Activated CD4-positive, alpha-beta T cell treated with anti-CD3 and anti-CD28 coated beads for 4 hours (primary cell): ENCODE measurements at places on chromosomes 3 and 15.

DNA sequence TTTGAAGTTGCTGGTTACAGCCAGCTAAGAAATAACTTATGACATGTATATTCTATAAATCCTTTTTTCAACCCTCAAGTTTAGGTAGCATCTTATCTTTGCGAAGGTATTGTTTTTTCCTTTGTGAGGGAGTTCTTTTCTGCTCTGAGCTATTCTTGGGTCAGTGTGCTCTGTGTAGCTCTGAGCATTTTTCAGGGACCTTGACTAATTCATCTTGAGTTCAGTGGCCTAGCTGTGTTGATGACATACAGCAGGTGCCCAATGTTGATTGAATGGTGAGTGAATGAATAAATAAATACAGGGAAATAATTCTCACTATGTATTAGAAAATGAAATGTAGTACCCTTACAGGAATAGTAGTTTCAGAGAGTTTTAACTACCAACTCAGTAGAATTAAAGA is 335.3 kb downstream of the IL20RB start:
- no peak for DNase-seq

GRCh38 chr3:197802779-197803459 is 11.9 kb downstream of the LRCH3 start:
- DNase-seq: no peak

DNA sequence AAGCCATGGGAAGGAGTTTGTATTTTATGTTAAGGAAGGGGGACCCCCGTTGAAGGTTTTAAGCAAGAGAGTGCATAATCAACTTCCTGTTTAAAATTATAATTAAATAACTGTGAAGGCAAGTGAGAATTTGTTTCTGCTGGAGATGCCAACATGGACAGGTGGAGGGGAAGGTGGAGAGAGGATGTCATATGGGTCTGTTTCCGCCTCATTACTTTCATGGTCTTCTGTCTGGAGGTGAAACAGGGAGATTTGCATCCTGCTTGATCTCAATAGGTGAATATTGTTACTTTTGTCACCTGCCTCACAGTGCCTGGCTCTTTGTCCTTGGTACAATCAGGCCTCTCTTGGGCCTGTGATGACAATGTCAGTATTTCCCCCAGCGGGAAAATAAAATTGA is 300.6 kb upstream of the LMCD1 start:
- no peak for DNase-seq

GRCh38 chr3:48762816-48763215 is 45.8 kb upstream of the IP6K2 start:
- DNase-seq: no peak

GRCh38 chr3:156131799-156132198 is 11.4 kb downstream of the KCNAB1 start:
- DNase-seq: no peak

DNA sequence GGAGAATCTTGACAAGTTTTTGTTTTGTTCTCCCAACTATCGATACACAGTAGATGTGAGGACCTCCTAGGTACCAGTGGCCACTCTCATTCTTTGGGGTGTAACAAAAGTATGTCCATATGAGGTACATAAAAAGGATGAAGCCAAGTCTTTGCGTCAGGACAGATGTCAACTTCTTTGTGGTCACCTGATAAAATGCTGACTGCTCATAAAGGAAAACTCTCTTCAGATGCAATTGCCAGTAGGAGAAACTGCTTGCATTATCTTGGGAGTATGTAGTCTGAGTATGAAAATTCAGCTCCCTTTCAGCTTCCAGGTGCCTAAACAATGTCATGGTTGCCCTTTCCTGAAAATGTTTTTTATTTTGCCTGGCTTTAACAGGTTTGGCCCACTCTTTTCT is 123.8 kb upstream of the GOLIM4 start:
- DNase-seq: no peak

DNA sequence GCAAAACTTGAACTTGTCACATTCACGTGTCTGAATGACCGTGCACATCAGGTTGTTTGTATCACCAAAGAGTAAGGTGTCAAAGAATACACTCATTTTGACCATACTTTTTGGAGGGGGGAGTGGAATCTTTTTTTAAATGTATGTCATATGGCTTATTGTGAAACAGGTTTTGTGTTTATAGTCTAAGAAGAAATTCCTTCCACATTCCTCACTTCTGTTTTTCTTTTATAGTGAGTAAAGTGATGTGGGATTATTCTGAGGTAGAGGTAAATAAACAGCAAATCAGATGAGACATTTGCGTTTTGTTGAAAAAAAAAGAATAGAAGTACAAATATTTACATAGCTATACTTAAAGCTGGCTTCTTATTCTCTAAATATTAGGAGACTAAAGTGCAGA is 33.0 kb downstream of the SRP14 start:
- DNase-seq: no peak

GRCh38 chr3:122936986-122937385 is 90.6 kb downstream of the SEMA5B start:
- no peak for DNase-seq

- peak; percentile 21 for DNase-seq
Observed at GRCh38 chr3:112629425-112629824, 11.5 kb downstream of the CCDC80 start.

- peak; percentile 14 for DNase-seq
Observed at GRCh38 chr3:58333206-58334012, 717 bp downstream of the PXK start.

DNA sequence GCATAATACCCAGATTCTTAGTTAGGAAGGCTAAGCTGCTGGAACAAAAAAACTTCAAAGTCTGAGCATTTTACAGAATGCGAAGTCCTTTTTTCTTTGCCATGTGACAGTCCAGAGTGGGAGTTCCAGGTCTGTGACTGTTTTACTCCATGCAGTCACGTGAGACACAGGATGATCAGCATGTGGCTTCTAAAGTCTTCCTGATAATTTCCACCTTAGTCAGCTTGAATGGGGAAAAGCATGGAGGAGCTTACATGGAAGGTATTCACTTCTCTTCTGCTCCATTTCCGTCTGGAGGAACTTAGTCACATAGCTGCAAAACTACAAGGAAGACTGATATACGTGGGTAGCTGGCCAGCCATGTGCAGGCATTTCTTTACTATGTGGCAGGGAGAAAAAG is 1.7 kb downstream of the SNTN start:
- DNase-seq: no peak

- DNase-seq: no peak
Observed at GRCh38 chr15:94233441-94233840, 2.1 kb downstream of the MCTP2 start.

DNA sequence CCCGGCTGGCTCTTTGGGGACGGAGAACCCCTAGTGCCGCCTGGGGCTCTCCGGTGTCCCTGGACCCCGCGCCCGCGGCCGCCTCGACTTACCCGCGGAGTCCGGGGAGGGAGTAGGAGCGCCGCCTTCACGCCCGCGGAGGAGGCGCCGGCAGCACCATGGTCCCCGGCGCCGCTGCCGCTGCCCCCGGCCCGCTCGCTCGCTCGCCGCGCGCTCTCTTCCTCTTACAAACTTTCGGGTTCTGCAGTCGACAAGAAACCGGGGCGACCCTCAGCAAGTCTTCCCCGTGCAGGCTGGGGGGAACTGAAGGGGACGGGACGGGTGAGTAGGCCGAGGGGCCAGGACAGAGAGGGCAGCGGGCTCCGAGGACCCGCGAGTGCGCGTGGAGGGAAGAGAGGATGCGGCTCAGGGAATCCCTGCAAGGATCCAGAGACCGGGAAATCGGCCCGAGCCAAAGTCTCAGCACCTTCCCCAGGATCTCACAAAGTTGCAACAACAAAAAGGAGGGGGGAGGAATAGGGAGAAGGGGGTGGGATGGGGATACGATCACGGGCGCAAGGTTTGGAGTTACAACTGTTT is 2.0 kb downstream of the FOXP1 start:
- peak; percentile 23 for DNase-seq

DNA sequence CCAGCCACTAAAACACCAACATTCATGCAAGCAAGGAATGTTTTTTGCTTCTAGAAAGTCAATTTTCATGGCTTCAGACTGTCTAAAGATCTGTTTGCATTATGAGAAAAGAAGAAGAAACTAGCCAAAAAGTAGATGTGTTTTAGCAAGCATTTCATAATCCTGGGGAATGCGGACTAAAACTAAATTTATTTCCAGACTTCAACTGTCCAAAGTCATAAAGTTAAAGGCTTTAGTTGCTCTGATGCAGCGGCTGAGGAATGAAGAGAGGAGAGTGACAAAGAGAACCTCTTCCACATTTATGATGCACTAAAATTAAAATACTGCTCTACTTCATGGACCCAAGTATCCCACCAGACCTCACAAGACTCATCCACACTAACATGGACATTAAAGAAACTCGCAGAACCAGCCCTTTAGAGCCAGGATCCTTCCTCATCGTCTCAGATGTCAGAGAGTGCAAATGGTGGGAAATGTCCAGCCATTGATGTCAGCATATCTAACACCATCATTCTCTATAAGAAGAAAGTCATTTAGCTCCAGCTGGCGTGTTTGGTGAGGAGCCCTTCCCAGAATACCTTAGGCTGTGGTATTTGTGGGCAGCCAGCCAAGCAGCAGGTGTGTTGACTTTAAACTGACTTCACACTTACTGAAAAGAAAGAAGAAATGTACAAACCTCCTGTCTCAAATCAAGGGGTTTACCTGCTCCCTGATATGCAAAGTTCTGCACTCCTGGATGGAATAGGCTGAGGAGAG is 17.4 kb downstream of the FYCO1 start:
- peak; percentile 47 for DNase-seq

DNA sequence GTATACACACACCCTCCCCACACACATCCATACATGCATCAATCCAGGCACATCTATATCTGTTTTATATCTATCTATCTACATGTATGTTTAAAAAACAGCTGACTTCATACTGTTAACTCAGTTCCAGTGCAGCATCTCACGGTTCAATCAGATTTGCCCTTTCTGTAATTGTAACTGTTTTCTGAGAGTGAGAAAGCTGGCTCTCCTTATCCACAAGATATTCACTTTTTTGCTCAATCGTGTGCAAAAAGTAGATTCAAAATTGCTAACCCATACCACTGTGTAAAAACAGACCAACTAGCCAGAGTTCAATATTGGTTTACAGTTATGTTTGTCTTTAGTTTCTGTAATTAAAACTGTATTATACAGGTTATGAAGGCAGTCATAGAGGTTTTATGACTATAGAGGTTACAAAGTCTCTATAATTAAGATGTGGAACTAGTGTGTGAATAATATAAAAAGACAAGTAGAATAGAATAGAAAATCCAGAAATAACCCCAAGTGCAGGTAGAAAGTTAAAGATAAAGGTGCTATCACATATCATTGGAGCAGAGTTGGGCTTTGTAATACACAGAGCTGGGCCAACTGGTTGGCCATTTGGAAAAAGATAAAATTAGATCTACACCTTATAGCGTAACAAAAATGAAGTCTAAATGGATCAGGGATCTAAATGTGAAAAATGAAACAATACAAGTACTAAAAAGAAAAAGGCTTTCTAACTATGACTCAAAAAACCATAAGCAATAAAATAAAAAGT is 20.1 kb upstream of the MCF2L2 start:
- no peak for DNase-seq

DNA sequence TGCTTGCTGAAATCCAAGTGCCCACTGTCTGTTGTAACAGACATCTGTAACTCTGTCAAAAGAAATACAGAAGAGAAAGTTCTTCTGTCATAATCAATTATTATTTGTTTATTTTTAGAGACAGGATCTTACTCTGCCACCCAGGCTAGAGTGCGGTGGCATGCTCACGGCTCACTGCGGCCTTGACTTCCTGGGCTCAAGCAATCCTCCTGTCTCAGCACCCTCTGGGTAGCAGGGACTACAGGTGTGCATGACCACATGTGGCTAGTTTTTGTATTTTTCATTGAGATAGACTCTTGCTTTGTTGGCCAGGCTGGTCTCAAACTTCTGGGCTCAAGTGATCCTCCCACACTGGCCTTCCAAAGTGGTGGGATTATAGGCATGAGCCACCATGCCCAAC is 177.6 kb upstream of the SETMAR start:
- DNase-seq: no peak

DNA sequence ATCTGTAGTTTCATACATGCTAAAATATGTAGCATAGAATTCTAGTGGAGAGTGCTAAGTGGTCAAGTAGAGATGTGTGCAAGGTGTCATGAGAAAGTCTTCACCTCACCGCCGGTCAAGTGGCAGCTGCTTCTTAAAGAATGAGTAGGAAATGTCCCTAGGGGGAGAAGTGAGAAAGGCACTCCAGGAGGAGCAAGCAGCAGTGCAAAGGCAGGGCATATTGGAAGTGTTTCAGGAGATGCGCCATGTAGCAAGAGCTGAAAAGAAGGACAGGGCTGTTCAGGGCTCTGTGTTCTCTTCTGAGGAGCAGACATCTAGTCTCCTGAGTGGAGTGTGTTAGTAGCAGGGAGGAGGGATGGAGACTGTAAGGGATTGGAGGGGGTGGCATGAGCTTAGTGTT is 312.4 kb upstream of the SEMA6D start:
- DNase-seq: no peak

DNA sequence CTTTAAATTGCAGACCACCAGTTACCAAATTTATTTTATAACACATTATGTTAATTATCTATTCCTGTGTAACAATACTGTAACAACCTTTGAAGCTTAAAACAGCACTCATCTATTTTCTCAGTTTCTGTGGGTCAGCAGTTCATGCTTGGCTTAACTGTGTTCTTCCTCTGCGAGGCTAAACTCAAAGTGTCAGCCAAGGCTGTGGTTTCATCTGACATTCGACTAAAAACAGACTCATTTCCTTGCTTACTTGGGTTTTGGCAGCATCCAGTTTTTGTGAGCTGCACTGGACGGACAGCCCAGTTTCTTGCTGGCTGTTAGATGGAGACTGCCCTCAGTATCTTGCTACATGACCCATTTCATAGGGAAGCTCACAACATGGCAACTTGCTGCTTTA is 247.3 kb upstream of the KCNH8 start:
- DNase-seq: no peak

- DNase-seq: no peak
Observed at GRCh38 chr3:186124592-186124991, 15.7 kb upstream of the ETV5 start.

DNA sequence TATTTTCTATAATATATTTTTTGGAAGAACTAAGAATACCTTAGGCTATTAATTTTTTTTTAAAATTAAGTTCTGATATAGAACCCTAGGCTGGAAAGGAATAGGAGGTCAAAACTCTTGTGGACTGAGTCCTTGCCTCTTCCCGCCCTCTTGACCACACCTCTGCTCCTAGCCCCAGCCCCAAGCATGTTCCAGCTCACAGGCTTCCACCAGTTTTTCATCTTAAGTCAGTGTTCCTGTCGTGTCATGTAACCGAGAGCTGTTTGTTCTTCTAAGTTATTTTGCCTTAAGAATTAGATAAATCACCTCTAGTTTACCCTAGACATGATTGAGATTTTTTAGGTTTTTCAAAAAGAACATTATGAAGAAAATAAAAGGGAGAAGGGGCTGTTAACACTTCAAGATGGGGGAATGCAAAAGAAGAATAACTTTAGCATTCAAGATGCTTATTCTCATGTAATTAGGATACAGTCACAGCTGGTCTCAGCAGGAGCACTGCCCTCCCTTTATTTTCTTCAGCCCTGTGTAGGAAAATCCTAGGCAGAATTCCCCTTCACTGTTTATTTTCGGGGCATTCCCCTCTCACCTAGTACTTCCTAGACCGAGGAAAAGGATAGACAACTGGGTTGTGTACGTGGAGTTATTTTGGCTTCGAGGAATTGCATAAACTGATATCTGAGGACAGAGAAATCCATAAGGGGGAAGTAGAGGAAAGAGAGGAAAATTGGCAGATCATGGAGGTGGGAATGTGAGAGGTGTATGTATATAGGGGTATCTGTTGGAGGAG is 110.2 kb downstream of the CMSS1 start:
- DNase-seq: no peak
